ENCODE measurements at places on chromosomes 3 and 15.

GRCh38 chr3:39154280-39155021 lies 1.1 kb upstream of the CSRNP1 start:
- no peak for DNase-seq

- no peak for DNase-seq
Measured at GRCh38 chr15:79002581-79002980, 57.7 kb upstream of the CTSH start.

DNA sequence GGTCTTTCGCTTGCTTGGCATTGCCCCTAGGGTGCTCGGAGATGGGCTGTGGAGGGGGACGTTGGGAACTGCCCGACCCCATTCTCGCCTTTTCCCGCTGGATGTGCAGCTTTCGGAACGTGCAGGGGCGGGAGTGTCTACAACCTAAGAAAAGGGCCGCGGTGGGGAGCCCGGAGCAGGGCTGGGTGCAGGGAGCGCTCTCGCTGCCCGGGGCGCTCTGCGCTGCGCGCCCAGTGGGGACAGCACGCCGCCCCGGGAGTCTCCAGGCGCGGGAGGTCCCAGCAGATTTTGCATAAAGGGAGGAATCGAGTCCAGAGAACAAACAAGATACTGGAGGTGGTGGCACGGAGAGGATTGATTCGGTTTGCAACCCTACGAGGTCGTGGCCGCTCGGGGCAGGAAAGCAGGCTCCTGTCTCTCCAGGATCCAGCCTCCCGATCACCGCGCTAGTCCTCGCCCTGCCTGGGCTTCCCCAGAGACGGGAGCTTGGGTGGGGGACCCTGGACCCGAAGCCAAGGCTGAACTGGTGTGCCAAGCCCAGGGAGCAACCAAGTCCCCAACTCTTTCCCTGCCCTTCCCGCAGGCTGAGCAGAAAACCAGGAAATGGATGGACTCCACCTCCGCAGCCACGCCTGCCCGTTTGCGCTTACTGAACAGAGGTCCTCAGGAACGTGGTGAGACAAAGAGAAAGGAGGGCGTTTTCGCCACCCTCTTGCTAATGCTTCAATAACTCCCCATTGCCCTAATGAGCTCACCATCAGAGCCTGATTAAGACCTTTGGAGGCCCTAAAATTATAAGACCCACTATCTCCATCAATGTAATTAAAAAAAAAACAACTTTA lies 59.7 kb downstream of the NOX5 start:
- DNase-seq: no peak

DNA sequence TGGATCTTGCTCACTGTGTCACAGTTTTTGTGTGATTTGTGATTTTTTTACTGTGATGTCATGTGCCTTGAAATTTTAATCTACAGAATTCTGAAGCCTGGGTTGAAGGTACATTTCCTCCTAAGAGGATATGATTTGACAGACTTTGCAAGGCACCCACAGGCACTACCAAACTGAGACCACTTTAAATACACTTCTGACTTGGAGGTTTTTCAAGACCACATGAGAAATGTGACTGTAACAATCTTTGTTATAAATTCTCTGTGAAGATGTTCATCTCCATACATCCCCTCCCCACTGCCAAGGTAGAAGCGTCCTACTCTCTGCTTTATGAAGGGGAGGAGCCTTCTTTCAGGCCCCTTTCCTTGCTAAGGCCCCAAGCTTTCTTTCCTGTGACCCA lies 22.8 kb downstream of the UBXN7 start:
- no peak for DNase-seq

DNA sequence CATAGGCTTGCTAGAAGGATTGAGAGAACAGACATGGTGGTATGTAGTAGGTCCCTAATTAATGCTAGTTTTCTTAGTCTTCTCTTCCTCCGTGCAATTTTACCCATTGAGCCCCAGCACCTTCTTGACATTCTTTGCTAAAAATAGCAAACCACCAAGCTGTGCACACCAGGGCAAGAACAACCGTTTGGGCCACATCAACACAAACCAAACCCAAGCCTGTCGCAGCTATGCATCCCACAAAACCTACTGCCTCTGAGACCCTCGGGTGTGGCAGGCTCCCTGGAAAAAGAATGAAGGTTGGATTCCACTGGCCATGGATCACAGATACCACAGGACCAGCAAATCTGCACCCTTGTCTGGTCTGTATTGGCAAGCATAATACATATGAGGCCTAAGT lies 27.1 kb downstream of the HEG1 start:
- DNase-seq: no peak

DNA sequence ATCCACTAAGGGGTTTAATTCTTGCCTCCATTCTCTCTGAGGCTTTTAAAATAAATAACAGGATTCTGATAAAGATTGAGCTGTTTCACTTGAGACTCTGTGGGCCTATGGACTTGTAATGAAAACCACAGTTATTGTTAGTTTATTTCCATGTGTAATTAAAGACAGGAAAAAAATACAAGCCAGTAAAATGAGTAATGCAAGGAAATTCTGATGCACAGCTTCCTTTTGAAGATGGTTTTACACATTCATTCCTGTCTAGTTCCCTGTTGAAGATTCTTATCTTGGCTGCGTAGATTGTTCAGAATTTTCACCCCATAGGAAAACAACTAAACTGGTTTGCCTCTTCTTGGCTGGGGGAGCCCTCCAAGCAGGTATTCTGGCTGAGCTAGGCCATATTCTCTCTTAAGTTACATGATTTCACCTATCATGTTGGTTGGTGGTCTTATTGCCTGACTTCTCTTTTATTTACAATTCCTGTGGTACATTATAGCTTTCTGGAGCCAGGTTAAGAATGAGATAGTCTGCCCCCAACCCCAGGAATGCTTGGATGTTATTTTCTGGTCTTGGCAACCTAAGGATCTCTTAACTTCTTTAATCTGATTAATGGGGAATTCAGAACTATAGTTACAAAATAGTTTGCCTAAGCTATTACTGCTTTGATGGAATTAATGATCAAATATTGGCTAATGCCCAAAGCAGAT lies 67.6 kb downstream of the MITF start:
- DNase-seq: no peak

- no peak for DNase-seq
Measured at GRCh38 chr3:17088602-17089313, 204.0 kb downstream of the PLCL2 start.

DNA sequence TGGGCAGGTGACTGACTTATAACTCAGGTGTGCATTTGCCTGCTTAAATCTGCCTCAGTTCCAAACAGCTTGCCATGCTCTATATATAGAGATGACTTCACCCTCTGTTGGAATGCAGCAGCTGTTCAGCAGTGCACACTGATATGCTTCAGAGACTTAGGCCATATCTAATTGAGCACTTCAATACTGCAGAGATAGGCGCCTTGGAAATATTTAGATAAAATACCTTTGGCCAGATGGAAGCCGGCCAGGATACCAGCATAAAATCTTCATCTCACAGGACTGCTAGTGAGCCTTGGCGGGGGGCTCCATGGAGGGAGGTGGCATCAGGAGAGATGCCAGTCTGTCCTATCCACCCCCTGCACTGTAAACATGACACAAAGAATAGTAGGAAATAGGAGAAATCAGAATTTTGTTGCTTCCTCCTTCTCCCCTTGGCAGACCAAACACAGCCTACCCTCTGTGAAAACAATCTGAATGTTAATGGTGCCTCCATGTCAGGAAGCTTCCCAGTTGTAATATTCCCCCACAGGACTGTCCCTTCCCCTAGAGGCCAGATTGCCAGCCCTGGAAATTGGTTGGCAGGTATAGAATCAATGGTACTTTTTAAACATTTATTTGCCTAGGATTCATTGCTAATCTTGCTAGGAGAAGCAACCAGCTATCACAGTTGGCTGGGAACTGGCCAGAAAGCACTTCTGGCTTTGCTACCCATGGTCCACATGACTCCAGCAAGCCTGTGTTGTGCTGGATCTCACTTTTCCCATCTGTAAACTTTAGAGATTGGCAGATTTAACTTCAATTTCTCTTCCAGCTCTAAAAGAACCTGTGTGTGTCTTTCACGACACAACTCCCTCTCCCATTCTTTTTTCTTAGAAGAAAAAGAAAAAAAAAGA lies 215.5 kb upstream of the KCNMB2 start:
- no peak for DNase-seq

- DNase-seq: no peak
Measured at GRCh38 chr15:92889390-92890107, 10.6 kb upstream of the CHD2 start.

GRCh38 chr15:82843566-82843965 lies 34.1 kb downstream of the WHAMM start:
- no peak for DNase-seq
